Islet precursor cell (in vitro differentiated cells): ENCODE measurements at places on chromosomes 7 and 10.

DNA sequence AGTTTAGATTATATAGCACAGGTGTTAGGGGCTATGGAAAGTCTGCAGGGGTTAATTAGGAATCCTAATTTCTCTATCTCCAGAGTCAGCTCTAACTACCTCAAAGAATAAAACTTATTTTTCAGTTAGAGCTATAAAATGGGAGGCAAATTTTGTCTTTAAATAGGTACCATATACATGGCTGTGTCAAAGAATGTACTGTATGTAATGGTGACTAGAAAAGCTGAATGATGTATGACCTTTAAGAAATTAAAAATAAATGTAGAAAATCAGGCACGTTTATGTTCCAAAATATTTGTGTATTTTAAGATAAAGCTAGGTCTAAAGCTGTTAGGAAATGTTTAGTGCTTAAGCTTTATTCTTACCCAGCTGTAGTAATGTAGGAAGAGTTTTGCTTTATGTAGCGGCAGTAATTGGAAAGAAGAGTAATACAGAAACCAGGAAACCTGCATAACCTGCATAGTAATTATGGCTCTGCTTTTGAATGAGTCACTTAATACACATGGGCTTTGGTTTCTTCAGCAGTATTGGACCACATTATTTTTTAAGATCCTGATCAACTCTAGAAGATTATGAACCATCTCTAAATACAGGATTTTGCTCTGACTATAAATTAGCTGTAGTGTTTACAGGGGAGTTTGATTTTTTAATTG lies 85.0 kb downstream of the KMT2E start:
- no peak for DNase-seq

GRCh38 chr7:135169964-135170273 lies 588 bp downstream of the CYREN start:
- no peak for DNase-seq

GRCh38 chr10:129655679-129656031 lies 188.6 kb downstream of the MGMT start:
- no peak for DNase-seq

DNA sequence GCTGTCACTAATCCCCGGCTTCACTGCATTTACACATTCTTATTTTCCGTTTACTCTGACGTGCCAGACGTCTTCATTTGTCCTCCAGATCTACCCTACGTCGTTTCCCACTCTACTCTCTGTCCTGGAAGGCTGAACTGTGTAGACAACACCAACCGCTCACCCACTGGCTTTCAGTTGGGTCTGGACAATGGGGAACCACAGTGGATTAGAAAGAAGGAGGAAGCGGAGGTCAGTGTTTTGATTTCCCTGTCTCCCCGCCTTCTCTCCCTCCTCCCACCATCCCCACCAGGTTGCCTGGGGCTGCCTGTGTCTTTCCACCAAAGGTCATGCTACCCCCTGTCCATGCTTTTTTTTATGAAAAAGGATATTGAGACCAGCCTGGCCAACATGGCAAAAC lies 14.0 kb upstream of the CTBP2 start:
- no peak for DNase-seq

GRCh38 chr10:124262234-124262865 lies 156.4 kb downstream of the OAT start:
- no peak for DNase-seq

DNA sequence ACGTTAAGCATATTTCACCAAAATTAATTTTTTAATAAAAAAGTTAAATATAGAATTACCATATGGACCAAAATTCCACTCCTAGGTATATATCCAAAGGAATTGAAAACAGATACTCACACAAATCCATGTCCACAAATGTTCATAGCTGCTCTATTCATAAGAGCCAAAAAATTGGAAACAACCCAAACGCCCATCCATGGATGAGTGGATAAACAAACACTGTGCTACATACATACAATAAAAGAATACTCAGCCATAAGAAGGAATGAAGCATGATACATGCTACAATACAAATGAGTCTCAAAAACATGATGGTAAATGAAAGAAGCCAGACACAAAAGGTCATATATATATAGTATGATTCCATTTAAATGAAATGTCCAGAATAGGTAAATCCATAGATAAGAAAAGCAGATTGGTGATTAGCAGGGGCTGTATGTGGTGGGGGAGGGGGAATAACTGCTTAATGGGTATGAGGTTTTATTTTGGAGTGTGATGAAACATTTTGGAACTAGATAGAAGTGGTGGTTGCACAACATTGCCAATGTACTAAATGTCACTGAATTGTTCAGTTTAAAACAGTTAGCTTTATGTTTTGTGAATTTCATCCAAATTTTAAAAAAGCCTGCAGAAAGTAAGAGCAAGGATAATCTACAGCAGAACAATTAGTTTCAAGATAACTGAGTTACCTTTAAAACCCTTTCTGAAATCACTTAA lies 101.2 kb upstream of the EFCAB10 start:
- no peak for DNase-seq

DNA sequence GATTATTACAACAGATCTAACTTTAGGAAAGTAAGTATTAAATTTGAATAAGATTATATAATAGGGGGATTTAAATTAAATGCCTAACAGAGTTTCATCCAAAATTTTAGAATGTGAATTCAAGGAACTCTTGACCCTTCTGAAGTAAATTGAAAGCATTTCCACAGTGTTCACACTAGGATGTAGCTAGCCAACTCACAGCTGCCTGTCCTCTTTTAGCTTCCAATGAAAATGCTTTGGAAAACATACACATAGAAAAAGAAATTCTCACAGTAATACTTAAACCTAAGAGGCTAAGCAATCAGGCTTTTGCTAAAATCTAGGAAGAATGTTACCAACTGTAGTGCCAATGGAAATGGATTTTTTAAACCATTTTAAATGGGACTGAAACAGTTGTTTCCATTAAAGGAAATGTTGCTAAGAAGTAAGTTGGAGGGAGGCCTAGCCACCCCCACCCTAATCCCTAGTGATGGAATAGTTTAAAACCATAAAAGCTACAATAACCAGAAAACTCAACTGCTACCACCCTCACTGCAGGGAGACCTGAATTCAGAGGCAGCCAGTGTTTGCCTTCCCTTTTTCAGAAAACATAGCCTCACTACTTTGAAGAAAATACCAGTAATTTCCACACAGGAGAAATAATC lies 58.3 kb downstream of the REEP3 start:
- DNase-seq: no peak

DNA sequence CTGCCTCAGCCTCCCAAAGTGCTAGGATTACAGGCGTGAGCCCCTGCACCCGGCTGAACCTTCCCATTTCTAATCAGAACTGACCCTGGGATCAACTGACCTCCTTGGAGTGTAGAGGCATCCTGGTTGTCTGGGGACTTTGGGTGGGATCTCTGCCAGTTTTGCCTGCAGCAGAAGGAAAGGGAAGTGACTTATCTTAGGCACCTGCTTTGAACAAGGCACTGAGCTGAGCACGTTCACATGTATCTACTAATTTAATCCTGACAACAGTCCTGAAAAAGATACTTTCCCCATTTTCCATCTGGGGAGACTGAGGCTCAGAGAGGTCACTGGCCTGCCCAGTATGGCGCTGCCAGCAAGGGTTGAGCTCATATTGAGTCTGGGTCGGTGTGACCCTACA lies 153.4 kb downstream of the CUX1 start:
- no peak for DNase-seq

- DNase-seq: no peak
These were observed 242.8 kb downstream of the PTPRN2 start for GRCh38 chr7:158344706-158345300.

DNA sequence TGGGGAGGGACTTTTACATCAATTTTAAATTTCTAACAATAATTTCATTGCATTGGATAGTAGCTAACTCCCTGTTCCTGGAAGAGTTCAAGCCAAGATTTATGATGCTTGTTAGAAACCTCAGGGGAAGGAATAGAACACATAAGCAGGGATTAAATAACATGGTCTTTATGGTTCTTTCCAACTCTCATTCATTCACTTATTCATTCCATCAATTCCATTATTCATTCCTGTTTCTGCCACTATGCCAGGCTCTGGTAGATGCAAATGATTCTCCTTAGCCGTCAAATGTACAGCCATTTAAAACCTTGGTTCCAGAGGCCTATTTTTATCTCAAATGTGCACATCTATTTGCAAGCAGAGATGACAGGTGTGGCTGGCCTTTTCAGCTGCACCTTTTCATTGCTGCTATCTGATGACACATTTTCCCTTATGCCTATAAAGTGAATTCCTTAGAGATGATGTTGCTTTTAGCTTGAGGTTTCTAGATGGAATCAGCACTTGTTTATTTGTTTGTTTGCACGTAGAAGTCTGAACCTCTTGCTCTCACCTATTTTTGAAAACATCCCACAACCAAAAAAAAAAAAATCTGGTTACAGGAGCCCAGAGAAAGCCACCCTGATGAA lies 205.7 kb upstream of the IGFBP3 start:
- no peak for DNase-seq

DNA sequence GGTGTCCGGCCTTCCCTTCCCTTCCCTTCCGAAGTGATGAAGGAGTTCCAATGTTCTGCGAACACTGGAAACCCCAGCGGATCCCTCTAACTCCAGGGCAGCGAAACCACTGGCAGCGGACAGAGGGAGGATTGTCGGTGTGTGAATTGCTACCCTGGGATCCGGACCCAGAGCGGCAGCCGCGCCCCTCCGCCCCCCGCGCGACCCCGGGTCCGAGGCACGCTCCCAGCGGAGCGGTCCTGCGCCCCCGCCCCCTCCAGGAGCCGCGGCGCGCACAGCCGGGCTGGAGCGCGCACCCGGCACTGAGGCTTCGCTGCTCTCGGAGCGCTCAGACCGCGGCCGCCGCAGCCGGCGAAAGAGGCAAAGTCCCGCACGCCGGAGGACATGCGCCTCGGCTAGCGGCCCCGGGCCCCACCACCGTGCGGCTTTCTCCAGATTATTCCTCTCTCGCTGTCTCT lies at the start of gene PTPRZ1:
Gene PTPRZ1, plus strand, starts transcription at position 331 of the 458 bp plus-strand sequence. CDS start 339 bp downstream, outside the sequence.
- peak; percentile 81 for DNase-seq

DNA sequence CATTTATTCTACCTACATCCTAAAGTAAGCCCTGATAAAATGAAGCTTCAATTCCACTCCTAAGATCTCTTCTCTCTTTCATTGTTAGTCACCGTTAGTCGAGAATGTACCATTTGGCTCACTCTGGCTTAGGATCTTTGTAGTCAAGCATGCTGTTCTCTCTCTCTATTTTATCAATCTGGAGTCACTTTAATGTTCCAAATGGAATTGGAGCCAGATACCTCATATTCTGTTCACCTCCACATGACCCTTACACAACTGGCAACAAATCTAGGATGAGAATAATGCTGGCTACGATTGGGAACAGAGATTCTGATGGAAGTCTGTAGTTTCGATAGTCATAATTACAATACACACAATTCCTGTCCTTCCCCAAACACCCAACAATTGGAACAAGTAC lies 213.7 kb downstream of the TWIST1 start:
- DNase-seq: no peak

DNA sequence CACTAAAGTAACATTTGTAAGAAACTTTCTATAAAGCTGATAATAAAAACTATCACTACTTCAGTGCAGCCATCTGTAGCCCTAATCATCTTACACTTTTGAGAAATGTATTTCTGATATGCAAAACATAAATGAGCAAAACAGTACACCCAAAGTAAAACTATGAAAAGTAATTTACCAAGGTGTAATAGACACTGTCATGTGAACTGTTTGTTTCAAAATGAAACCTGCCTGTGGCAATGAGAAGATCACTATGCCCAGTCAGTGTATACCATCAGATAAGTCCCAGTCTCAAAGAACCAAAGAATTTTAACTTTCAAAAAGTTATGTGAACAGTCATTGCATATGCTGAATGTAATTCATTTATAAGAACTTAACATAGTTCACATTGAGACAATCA lies 398.1 kb downstream of the CDC14C start:
- no peak for DNase-seq

DNA sequence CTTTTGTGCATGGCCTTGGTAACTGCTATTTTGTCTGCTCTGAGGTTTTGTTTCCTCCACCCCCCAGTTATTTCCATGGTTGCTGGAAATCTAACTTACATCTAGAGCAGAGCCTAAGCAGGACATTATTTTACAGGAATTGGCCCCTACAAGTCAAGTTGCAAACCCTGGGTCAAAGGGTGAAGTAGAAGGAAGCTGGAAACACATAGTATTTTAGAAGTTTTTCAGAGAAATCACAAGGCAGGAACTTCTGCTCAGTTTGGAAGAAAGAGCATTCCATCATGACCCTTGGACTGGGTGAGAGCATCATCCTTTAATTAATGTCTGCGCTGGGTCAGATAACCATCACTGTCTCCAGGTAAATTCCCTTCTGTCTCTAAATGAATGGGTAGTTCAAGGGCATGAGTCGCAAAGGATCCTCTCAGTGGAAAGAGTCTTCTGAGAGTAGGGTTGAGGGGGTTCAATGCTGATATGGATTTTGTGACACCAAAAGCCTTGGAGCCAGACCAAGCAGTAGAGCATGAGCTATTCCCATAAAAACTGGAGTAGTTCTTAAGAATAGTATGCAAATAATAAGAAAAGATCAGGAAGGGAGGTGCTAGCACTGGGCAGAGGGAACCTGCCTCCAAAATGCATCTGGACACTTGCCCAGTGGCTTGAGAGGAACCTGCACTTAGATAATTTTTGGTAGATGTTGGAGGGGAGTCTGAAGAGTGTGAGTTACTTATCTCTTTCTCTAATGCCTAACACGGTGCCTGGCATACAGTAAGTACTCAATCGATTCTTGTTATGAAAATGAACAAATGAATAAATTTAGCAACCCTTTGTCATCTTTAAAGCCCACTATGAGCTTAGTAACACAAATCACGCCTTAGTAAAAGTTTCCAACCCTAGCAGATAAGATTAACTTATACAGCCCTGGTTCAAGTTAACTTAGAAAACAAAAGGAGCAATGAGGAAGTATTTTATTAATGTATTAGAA lies 160.6 kb upstream of the ADO start:
- no peak for DNase-seq

GRCh38 chr7:133683182-133683454 lies 430.2 kb downstream of the EXOC4 start:
- DNase-seq: no peak

DNA sequence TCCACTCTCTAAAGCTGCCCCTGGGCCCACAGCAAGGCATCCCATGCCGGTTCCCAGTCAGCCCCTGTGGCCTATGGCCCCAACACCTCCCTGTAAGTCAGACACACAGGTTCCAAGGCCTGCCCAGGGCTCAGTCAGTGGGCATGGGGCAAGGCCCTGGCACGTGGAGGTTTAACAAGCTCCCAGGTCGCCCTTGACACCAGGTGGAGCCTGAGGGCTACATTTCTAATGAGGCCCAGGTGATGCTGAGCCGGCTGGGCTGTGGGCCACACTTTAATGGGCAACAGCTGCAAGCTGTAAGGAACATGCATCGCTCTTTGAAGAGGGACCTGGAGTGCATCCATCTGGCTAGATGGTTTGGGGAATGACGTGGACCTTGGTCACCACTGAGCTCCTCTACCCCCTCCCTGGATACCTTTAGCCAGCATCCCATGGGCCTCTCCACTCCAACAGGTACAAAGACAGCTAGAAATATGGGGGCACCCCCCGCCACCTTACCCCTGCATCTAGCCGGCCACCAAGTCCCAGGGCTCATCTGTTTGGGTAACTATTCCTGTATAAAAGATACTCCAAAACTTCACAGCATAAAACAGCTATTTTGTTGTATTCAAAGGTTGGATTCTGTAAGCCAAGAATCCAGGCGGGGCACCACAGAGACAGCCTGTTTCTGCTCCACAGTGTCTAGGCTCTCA lies 122.5 kb downstream of the OAT start:
- peak; percentile 50 for DNase-seq

- no peak for DNase-seq
These were observed 9.2 kb downstream of the BNIP3 start for GRCh38 chr10:131972474-131973071.

GRCh38 chr10:57418476-57418875 lies 849.2 kb downstream of the IPMK start:
- DNase-seq: no peak

GRCh38 chr10:98212196-98212595 lies 55.8 kb downstream of the LOXL4 start:
- no peak for DNase-seq
